HT-29 (cell line): ENCODE measurements at places on chromosomes 6 and 20. TPM values are rescaled to one million over a fixed set of nuclear protein-coding genes. Genes with fewer than 3 reads are reported as not detected.
A peak's percentile ranks its signal among the peaks of the same experiment; 100 is the strongest.

Gene EFCAB8
- total RNA-seq = 0.10 and 0.86 TPM in 2 replicates

Gene C20orf173
- not detected in 2 replicates for total RNA-seq

- DNase-seq = no peak
These were observed 1355.9 kb downstream of the GRIK2 start for GRCh38 chr6:102749210-102749971.

DNA sequence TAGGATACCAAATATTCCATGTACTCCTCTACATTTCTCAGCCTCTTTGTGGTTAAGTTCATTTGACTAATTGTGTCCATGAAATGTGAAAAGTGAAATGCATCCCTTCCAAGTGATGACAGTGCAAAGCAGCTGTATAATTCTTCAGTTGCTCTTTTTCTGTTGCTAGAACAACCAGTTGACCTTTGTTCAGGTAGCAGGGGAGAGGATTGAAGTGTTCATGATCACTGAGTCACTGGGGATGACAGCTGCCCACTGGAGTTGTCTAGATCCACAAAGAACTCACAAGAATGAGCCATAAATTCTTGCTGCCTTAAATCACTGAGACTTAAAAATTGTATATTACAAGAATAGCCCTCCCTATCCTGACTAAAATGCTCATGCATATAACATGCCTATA lies 254.6 kb downstream of the EPHA7 start:
- DNase-seq = no peak

- no peak for DNase-seq
These were observed 398.8 kb downstream of the ESR1 start for GRCh38 chr6:152206072-152206818.

DNA sequence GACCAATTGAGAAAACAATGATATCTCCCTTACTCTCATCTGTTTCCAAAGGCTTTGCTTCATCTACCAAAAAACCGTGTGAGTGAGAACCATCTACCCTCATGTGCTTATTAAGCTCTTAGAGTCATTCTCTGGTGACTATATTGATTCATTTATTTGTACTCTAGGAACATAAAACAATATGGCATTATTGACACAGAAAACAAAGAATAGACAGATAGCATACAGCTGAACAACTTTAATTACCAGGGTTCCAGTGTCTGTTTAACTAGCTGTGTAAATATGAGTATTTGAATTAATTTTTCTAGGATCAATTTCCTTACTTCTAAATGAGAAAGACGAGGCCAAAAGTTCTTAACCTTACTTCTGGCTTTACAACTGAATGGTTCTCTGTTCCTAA lies 31.3 kb upstream of the HEY2 start:
- no peak for DNase-seq

DNA sequence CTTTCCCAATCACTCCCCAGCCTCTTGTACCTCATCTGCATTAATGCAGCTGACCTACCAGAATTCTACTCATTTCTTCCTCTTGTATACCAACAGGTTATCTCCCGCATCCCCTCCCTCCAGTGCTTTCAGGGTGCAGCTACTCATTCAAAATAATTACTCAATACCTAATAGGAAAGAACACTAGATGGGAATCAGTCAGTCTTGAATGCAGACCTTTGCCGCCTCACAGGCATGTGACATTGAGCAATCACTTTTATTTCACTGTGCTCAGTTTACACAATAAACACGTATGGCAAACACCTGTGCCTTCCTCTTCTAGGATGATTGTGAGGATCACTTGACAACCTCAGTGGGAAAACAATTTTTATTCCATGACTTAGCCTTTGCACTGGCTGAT lies 13.3 kb downstream of the ZSCAN31 start:
- no peak for DNase-seq

- DNase-seq = peak; percentile 49
These were observed 320.1 kb upstream of the FKBP1C start for GRCh38 chr6:62891065-62891647.

- DNase-seq = peak; percentile 37
These were observed 4.8 kb upstream of the ATXN1 start for GRCh38 chr6:16766043-16766536.

Gene ADAM33
- not detected in 2 replicates for total RNA-seq
